Bronchus fibroblast of lung (primary cell): ENCODE measurements at places on chromosomes 6 and 20. TPM values are rescaled to one million over a fixed set of nuclear protein-coding genes. Genes with fewer than 3 reads are reported as not detected.

The DPPA5 gene
- total RNA-seq: not detected in 2 replicates

The SNAI1 gene
- total RNA-seq: 1.6 and 2.5 TPM in 2 replicates

The TCF15 gene
- total RNA-seq: under 0.01 TPM in 1 of 2 replicates, not detected in the other

The RAB23 gene
- 14.4 and 19.5 TPM in 2 replicates for total RNA-seq

The PRR18 gene
- total RNA-seq: not detected in 2 replicates

The LPIN3 gene
- total RNA-seq: 10.4 and 11.6 TPM in 2 replicates

The BAG2 gene
- 13.1 and 15.0 TPM in 2 replicates for total RNA-seq

The SIRPB2 gene
- total RNA-seq: not detected in 2 replicates

The TNXB gene
- under 0.01 and 0.17 TPM in 2 replicates for total RNA-seq

The E2F1 gene
- 16.8 and 19.5 TPM in 2 replicates for total RNA-seq

The ERVFRD-1 gene
- not detected in 2 replicates for total RNA-seq

The GPANK1 gene
- total RNA-seq: 14.0 and 14.4 TPM in 2 replicates

The BPIFB2 gene
- not detected in 2 replicates for total RNA-seq

The DCDC2 gene
- total RNA-seq: not detected in 2 replicates

The LZTS3 gene
- 1.2 and 1.5 TPM in 2 replicates for total RNA-seq

The YTHDF1 gene
- total RNA-seq: 16.2 and 20.2 TPM in 2 replicates

The HLA-DRB5 gene
- not detected in 2 replicates for total RNA-seq

The AMD1 gene
- 43.6 and 45.1 TPM in 2 replicates for total RNA-seq

The PRKN gene
- 0.89 and 2.9 TPM in 2 replicates for total RNA-seq

The IL17A gene
- total RNA-seq: not detected in 2 replicates

The PBX2 gene
- total RNA-seq: 26.9 and 31.5 TPM in 2 replicates

The FLRT3 gene
- total RNA-seq: 1.5 TPM in 2 replicates

The SSR1 gene
- total RNA-seq: 40.1 and 58.3 TPM in 2 replicates

The VPS16 gene
- 35.3 and 38.5 TPM in 2 replicates for total RNA-seq

The MOCS1 gene
- 10.3 and 11.3 TPM in 2 replicates for total RNA-seq

The FOXF2 gene
- total RNA-seq: 16.4 and 23.2 TPM in 2 replicates

The PCK1 gene
- under 0.01 TPM in 1 of 2 replicates, not detected in the other for total RNA-seq

The OPRL1 gene
- total RNA-seq: 0.67 and 0.74 TPM in 2 replicates

The TFAP2D gene
- not detected in 2 replicates for total RNA-seq

The GSTA1 gene
- not detected in 2 replicates for total RNA-seq

The LTB gene
- total RNA-seq: not detected in 2 replicates

The GUCA1A gene
- 1.6 and 1.8 TPM in 2 replicates for total RNA-seq

The FAXC gene
- total RNA-seq: 2.5 and 6.2 TPM in 2 replicates

The MDFI gene
- total RNA-seq: 7.0 and 7.6 TPM in 2 replicates

The TRIM40 gene
- not detected in 2 replicates for total RNA-seq

The PLG gene
- total RNA-seq: not detected in 2 replicates
